ENCODE measurements at places on chromosomes 5 and 9.

DNA sequence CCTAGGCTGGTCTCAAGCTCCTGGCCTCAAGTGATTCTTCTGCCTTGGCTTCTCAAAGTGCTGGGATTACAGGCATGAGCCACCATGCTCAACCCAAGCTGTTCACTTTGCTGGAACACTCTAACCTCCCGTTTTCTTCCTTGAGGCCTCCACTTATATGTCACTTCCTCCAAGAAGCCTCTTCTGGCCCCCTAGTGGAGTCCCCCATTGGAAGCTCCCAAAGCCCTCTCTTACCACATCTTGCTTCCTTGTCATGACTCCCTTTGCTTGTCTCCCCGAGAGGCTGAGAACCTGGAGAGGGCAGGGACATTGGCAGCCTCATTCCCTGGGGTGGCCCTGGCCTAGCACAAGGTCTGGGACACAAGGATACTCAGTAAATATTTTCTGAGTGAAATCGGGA lies 80.8 kb downstream of the PDE6A start:
- no peak for DNase-seq

GRCh38 chr5:147487031-147487750 lies 22.7 kb downstream of the DPYSL3 start:
- DNase-seq, result no peak

DNA sequence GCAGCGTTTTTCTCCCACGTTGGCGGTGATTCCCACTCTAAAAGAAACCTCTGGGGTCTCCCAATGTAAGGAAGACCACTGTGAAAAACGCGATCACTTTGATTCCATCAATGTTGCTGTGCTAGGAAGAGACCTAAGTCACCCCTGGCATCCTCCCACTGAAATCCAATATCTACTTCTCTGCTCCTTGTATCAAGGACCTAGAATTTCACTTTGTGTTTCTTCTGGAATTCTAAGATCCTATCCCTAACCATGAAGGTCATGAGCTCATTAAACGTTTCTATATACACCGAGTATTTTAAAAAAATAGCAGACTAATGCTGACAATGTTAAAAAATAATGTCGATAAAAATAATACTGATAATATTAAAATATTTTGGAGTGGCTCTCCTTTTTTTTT lies 118.8 kb upstream of the MYO10 start:
- DNase-seq, result no peak

DNA sequence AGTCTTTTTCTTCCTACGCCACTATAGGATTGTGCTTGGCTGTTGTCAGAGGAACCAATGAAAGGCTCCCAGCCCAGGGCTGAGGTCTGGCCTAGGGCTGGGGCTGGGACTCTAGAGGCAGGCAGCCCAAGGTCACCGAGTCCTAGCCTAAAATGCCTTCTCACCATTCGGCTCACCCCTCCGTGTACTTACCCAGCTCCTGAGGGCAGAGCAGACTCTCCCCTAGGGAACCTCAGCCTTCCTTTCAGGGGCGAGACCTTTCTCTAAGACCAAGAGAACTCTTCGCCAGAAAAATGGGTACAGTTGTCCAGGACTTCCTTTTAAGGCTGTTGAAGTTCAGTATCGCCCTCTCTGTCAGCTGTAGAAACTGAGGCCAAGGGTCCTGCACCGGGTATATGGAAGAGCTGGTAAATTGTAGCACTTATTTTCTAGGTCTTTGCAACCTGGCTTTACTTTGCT lies 1.7 kb upstream of the SPRY4 start:
- no peak for DNase-seq

DNA sequence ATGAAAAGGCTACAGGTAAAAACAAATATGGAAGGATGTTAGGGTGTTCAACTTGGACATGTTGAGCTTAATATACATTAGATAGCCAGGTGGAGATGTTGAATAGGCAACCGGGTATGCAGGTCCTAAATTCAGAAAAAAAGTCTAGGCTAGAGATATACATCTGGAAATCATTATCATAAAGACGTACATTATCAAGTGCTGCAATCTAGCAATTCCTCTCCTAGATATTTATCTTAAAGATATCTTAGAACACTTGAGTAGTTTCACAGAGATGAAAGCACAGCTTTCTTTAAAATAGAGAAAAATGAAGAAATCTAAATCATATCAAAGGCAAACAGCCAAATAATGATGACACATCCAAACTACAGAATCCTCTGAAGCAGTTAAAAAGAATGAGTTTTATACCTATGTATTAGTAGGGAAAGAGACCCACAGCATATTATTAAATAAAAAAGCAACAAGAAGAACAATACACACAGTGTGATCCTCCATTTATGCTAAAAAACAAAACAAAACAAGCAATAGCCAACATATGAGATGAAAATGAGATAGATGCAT lies 3.8 kb downstream of the NUDCD2 start:
- no peak for DNase-seq

- DNase-seq, result no peak
Measured at GRCh38 chr9:133862585-133863256, 124.6 kb upstream of the SARDH start.

- DNase-seq, result no peak
Measured at GRCh38 chr9:99352826-99353225, 130.7 kb downstream of the SEC61B start.

- no peak for DNase-seq
Measured at GRCh38 chr5:56060276-56061110, 65.7 kb upstream of the IL6ST start.

GRCh38 chr9:30348904-30349303 lies 2035.5 kb upstream of the ACO1 start:
- DNase-seq, result no peak

GRCh38 chr5:120817044-120817985 lies 353.2 kb downstream of the PRR16 start:
- DNase-seq, result peak; percentile 41

DNA sequence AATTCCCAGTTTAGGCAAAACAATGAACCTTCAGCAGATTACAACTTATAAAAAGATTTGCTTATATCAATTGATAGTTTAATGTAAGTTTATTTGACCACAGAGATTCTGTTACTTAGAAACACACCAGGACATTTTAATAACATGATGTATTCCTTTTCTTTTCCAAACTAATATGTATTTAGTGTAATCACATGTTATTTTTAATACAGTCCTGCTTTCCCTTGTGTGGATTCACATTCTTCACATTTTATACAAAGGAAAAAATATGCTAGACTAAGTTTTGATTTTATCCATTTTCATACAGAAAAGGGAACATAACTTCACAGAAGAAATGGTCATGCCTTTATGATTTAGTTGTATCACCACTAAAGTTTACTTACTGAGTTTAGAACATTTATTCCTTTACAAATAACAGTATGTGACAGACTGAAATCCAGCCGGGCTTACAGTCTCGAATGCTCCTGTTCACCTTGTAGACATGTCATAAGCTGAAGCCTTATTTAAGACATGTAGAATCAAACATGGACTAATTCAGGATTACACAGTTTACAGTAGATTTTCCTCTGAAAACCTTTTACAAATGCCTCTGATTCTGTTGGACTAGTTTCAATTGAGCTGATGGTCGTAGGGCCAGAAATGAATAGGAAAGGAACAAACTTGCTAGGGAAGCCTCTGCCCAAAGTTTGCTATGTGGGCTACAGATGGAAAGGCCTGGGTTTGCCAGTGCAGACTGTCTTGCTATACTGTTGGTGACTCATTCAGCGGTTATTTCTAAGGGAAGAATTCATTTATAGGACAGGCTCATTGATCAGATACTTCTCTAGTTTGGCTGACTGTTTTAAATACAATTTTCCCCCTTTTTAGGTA lies 6.6 kb upstream of the ASPN start:
- peak; percentile 22 for DNase-seq

GRCh38 chr5:169626779-169627178 lies 10.3 kb upstream of the DOCK2 start:
- DNase-seq, result peak; percentile 80

DNA sequence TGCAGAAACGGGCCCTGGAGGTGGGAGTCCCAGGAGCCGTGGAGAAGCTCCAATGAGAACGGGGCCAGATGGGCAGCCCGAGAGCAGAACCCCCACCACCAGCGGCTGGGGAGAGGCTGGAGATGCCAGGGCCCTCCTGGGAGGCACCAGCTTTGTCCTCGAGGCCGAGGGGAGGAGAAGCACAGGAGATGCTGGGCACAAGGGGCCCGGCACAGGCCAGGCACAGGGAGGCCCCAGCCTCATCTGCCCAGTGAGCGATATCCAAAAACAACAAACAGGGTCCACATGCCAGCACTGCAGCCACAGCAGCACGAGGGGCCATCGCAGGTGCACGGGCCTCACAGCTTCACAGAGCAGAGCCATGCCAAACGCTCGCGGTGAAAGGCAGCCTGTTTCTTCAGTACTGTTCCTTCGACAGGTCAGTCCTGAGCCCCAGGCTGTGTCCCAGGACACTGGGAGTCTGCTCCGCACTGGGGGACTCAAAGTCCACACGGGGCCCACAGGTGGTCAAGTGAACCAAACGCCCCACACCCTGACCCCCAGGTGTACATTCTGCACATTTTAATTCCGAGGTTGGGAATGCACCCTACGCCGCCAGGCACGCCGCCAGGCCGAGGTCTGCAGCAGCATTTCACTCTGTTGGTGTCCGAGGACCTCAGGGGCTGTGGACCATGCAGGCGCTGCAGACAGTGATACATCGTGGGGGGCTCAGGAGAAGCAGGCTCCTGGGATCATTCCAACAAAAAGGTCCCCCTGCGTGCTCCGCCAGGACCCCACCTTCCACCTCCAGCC lies 9.5 kb downstream of the LPCAT1 start:
- DNase-seq, result no peak

DNA sequence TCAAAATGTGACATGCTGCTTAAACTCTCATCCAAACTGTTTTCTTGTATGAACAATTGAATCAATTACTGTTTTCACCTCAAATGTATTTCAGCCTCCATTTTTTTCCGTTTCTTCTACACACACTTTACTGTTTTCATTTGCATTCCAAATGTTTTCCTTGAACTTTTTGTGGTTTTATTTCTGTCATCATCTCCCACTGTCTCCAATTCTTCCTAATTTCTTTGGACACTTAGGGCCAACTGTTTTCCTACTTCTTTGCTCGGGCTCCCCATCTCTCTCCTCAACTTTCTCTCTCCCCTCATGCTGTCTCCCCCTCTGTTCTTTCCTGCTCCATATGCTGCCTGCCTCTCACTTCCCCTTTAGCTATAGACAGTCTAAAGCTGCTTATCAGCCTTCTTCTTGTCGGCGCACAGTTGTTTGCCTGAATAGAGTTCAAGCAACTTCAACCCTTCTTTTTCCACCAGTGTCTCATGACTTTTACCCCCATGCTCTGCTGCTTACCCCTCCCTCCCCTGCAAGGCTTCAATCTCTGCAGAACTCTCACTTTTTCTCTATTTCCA lies 443.4 kb downstream of the DTWD2 start:
- no peak for DNase-seq

GRCh38 chr9:124886866-124887492 lies 25.0 kb downstream of the ARPC5L start:
- no peak for DNase-seq

DNA sequence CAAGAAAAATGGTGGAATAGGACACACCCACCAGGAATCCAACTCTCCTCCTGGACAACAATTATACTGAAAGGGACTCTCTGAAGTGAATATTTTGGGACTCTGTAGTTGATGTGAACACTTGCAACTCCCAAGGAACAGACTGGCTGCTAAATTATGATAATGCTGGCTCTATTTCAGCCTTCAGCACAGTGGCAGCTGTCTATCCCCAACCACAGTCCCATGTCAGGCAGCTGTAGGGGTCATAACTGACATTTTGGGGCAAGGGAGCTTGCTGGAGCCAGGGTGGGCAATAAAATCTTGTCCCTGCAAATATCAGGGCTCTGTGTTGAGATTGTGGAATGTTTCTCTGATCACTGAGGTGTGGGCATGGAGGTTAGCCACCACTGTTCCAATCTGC lies 14.2 kb downstream of the SPATA31E1 start:
- DNase-seq, result no peak

DNA sequence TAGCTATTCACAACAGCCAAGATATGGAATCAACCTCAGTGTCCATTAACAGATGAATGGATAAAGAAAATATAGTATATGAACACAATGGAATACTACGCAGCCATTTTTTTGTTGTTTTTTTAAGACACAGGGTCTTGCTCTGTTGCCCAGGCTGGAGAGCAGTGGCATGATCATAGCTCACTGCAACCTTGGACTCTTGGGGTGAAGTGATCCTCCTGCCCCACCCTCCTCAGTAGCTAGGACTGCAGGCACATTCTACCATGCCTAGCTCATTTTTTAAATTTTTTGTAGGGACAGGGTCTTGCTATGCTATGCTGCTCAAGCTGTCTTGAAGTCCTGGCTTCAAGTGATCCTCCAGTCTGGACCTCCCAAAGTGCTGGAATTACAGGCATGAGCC lies 38.5 kb downstream of the CERT1 start:
- DNase-seq, result no peak

DNA sequence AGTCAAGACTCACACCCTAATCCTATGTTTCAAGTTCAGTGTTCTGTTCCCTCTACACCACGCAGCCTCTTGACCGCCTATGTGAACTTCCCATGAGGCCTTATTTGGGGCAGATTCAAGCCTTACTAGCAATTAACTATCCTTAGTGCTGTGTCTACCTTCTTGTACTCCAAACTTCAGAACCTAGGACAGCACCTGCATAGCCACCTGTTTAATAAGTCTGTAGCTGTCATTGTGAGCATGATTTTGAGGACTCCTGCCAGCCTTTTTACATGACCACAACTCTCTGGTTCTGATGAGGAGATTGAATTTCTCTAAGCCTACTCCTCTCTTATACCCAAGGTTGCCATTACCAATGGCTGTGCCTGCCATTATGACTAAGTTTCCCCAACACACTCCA lies 50.8 kb upstream of the PCSK1 start:
- DNase-seq, result peak; percentile 46

DNA sequence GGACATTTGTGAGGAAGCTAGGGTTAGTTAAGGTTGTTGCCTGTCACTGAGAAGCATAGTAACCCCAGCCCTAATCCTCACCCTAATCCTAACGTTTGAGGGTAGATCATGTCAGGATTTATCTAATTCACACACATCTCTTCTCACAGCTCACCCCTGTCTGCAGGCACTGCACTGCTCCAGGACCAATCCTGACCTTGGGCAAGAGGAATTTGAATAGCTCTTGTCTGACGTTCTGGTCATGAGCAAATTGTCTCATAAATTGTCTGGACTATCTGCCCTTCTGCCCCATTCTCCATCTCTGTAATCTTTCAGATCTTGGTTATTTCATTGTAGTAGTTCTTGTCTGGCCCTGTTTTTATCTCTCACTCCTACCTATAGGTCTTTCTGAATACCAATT lies 18.7 kb downstream of the CRHBP start:
- no peak for DNase-seq

DNA sequence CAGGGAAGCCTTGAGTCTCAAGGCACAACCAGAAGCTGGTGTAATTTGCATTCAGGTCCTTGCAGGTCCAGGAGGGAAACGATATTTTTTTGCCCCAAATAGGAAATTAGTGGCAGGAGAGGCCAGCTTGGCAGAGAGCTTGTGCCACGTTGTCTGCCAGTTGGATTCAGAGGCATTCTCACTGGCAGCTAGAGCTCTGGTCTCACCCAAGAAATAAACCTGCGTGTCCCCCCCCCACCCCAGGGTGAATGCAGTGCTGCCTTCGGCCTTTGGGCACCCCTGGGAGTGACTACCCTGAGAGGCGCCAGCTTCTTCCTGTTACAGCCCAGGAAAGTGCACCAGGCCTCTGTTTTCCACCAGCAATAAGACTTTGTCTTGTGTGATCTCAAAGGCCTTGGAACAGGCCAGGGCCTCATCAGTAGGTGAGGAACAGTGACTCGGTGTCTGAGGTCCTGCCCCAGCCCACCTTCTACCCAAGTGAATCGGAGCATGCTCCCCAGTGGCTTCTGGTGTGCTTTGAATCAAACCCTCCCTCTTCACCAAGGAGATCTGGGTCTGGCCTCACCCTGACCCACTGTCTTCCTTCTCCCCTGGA lies 68.4 kb downstream of the HSPA4 start:
- DNase-seq, result no peak

GRCh38 chr9:112508377-112508776 lies 21.8 kb downstream of the KIAA1958 start:
- no peak for DNase-seq
